ENCODE measurements at places on chromosomes 2 and 18. TPM values are rescaled to one million over a fixed set of nuclear protein-coding genes. Genes with fewer than 3 reads are reported as not detected.
A peak's percentile ranks its signal among the peaks of the same experiment; 100 is the strongest.

The CTLA4 gene
- not detected for total RNA-seq

The CERKL gene
- total RNA-seq, result under 0.01 TPM

GRCh38 chr2:221503965-221504364 is 68.1 kb downstream of the EPHA4 start:
- no peak for DNase-seq

- peak; percentile 36 for DNase-seq
These were observed at the start of gene GAD1 for GRCh38 chr2:170816504-170817092. GAD1 (plus strand) TSS chr2:170816887; CDS start chr2:170818592, 1,705 bp downstream.

DNA sequence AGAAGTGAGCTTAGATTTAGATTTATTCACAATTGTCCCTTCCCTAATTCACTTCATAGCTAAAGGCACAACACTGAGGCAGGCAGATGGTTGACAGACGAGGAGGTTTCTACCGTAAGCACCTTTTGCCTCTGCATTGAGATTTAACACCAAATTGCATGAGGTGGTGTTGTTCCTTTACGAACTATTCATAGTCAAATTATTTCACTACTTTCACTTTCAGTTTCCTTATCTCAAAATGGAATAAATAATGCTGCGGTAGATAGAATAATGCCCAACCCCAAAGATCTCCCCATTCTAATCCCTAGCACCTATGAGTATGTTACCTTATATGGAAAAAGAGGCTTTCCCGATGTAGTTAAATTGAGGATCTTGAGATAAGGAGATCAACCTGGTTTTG is 58.9 kb upstream of the LINC00305 start:
- DNase-seq, result no peak

The MAP3K20 gene
- total RNA-seq, result 136 TPM

- peak; percentile 86 for DNase-seq
These were observed 590.8 kb upstream of the ID2 start for GRCh38 chr2:8090748-8091700.

The IL1F10 gene
- not detected for total RNA-seq

The OTOS gene
- not detected for total RNA-seq

DNA sequence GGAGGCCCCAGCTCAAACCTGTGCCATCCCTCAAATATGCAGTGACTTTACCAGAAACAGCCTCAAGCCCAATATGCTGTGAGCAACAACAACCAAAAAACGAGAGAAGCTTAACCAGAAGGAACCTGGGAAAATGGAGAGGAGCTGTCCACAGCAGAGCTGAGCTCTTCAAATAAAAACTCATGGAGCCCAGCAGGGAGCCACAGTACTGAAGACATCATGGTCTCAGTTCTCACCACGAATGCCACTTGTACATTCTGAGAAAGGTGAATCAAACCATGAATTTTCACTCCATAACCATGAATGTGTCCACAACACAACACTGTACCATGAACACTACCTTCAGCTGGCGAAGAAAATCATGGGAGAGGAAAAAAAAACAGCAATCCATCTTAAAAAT is 50.5 kb downstream of the KLHL14 start:
- no peak for DNase-seq

The RTKN gene
- total RNA-seq, result 17.4 TPM

- DNase-seq, result peak; percentile 60
These were observed 38.0 kb downstream of the TMX3 start for GRCh38 chr18:68676913-68677312.

The PDK1 gene
- 10.3 TPM for total RNA-seq

GRCh38 chr2:195367809-195368208 is 289.2 kb upstream of the SLC39A10 start:
- no peak for DNase-seq

The ODC1 gene
- total RNA-seq, result 88.3 TPM

- peak; percentile 34 for DNase-seq
These were observed 22.1 kb downstream of the CENPA start for GRCh38 chr2:26807788-26808460.

The IL36G gene
- not detected for total RNA-seq

The SLC9A4 gene
- total RNA-seq, result under 0.01 TPM

- DNase-seq, result peak; percentile 26
These were observed 137.7 kb downstream of the SNTG2 start for GRCh38 chr2:1088192-1088860.

GRCh38 chr2:202494300-202495229 is 118.4 kb downstream of the BMPR2 start:
- peak; percentile 97 for DNase-seq

GRCh38 chr18:77023102-77023782 is 109.3 kb downstream of the MBP start:
- no peak for DNase-seq

GRCh38 chr2:175151791-175152190 is 16.2 kb downstream of the ATF2 start:
- DNase-seq, result peak; percentile 61

- peak; percentile 55 for DNase-seq
These were observed 64.7 kb downstream of the DGKD start for GRCh38 chr2:233418761-233419546.

DNA sequence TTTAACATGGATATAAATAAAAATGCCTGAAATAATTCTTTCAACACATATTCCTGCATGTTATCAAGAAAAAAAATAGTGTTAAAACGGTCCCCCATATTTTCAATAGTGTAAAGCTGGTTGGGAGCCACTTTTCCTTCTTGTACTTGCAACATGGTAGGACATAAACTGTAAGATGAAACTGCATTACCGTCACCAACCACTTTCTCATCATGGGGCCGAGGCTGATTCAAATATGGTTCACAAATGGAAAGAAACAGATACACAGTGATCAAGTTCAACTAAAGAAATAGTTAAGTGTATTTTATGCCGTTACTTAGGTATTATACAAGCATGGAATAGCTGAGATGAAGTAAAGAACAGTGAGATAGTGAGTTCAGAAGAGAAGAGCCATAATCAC is 360.7 kb downstream of the ZEB2 start:
- DNase-seq, result no peak

The POTEC gene
- under 0.01 TPM for total RNA-seq

- DNase-seq, result no peak
These were observed 49.3 kb downstream of the CD226 start for GRCh38 chr18:69898241-69898861.

DNA sequence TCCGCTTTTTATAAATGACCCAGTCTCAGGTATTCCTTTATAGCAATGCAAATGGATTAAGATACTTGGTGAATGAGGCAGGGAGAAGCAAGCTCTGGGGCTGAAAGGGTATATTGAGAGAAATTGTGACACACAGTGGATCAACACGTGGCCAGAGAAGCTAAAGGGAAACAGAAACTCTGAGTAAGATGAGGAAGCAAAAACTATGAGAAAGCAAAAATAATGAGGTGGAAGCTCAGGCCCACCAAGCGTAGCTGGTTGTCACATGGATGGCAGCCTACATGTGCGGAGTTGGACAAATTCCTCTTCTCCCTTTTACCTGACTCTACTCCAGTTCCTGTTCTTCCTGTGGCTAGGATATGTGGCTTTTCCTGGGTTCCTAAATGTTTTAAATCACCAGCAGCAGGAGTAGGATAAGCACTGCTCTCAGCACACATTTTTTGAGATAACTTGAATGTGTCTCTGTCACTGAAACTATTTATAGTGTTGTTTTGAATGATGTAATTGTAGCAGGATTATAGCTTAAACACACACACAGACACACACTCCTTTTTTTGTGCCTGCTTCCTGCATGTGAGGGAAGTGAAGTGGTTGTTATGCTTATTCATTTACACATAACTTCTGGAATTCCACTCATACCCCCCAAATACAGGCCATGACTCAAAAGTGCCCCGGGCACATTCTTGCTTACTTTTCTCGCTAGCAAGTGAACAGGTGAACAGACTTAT is 30.1 kb upstream of the EPC2 start:
- peak; percentile 45 for DNase-seq

DNA sequence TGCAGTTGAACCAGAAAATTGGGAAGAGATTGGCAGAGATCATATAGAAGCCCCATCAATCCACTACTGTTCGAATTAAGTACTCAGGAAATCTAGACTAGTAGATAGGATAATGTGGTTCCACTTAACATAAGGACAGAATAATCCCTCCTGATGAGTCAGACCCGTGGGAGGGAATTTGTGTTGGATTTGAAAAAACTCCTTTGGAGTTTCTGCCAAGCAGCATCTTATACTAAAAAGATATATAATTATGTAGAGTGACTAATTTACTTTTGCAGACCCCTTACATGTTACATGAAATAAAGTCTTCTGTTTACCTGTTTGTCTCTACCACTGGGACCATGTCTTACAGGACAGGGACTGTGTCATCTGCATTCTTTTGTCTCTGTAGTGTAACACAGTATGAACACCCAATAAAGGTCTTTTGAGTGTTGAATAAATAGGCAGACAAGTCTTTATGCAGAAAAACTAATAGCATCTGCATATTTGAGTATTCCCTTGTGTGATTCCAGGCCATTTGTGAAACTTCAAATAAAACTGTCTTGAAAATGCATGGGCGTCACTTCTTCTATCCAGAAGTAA is 122.6 kb upstream of the DNAJC10 start:
- DNase-seq, result peak; percentile 84

GRCh38 chr2:234446404-234447076 is 50.3 kb downstream of the ARL4C start:
- DNase-seq, result peak; percentile 19

DNA sequence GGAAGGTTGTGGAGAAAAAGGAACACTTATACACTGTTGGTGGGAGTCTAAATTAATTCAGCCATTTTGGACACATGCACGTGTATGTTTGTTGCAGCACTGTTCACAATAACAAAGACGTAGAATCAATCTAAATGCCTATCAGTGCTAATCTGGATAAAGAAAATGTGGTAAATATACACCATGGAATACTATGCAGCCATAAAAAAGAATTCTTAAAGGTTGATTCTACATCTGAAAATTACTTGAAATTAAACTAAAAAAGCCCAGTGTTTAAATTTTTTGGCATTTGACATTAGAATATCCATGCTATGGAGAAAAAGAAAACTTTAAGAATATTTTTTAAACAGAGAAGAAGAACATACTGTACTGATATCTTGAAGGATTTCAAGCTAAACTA is 84.0 kb downstream of the BMPR2 start:
- DNase-seq, result no peak

DNA sequence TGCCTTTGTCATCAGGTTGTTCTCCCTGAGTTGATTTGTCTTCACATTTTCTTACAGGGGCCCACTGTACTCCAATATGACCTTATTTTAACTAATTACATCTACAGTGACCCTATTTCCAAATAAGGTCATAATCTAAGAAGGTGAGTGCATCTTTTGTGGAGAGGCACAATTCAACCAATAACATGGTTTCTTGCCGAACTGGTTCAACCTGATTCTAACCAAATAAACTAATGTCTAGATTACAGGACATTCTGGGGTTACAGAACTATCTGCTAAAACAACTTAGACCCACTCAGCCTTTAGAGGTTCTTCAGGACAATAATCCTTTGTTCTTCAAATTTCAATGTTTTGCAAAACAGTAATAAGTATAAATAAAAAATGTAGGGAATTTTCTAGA is 496.5 kb upstream of the SOX11 start:
- DNase-seq, result no peak

- no peak for DNase-seq
These were observed 141.4 kb upstream of the DOK6 start for GRCh38 chr18:69259282-69259681.

GRCh38 chr2:236512902-236513435 is 56.7 kb upstream of the ACKR3 start:
- DNase-seq, result peak; percentile 48

DNA sequence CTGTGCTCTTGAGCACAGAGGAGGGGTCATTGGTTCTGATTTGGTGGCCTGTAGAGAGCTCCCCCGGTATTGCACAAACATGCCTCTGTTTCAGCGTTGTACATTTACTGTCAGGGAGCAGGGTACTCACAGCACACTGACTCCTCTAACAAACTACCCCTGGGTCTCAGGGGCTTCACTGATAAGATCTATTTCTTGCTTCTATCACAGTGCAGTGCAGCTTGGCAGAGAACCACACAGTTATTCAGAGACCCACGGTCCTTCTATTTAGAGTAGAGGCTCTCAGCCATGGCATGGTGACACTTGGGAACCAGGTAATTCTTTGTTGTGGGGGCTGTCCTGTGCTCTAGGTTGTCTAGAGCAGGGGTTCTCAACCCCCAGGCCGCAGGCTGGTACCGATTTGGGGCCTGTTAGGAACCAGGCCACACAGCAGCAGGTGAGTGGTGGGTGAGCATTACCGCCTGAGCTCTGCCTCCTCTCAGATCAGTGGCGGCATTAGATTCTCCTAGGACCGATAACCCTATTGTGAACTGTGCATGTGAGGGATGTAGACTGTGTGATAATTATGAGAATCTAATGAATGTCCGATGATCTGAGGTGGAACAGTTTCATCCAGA is 133.4 kb upstream of the MYCN start:
- no peak for DNase-seq

DNA sequence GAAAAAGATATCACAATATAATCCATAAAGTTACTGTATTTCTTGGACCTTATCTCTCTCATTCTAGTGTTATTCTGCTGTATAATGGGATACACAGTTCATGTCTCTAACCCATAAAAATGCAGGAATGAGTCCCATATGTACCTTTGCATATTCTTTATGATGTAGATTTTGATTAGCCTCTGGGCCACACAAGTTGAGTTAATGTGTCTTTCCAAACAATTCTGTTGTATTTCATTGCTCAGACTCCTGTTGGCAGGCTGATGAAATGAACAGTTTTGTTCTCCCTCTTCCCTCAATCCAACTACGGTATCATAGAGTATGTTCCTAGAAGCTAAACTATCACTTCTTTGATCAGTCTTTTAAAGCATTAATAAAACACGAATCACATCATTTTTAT is 113.2 kb upstream of the SATB2 start:
- DNase-seq, result no peak

DNA sequence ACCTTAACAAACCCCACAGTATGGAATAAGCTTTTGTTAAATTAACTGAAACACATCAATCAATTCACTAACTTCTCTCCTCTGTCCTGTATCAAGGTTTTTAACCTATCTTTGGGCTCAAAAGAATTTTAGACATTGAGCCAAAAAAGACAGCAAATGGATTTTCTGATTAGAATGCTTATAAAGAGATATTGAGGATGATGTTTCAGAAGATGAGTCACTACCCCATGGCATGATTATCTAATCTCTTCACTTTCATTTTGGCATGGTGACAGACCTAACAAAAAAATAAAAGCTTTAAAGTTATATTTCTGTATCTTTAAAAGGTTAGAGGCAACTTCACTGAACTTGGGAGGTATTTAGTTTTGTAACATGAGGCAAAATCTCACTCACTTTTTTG is 55.5 kb downstream of the SGPP2 start:
- DNase-seq, result peak; percentile 11

- DNase-seq, result no peak
These were observed 1920.7 kb upstream of the CELF4 start for GRCh38 chr18:39486268-39486667.

- DNase-seq, result no peak
These were observed 15.5 kb upstream of the ST8SIA5 start for GRCh38 chr18:46772357-46772756.

DNA sequence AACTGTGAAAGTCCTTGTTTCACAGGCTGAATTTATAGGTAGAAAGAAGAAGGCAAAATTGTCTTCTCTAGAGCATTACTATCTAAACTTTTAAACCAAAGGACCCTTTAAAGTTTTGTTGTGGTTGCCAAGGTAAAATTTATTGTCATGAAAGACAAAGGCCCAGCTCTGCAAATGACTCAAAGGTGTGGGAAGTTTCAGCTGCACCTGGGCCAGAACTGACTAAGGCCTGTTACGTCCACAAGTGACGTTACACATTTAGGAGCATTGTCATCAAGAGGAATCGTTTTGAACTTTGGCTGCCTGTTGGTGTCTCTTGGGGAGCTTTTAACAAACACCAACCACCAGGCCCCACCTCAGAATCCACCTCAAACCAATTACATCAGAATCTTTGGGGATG is 8.1 kb upstream of the DSC3 start:
- no peak for DNase-seq

- DNase-seq, result no peak
These were observed 27.0 kb downstream of the ENOSF1 start for GRCh38 chr18:685438-685837.

Data from fibroblast of villous mesenchyme (primary cell).